Naive thymus-derived CD4-positive, alpha-beta T cell (primary cell): ENCODE measurements at places on chromosomes 13 and 19.

GRCh38 chr19:1453525-1454364 is 3.8 kb downstream of the APC2 start:
- H3K36me3 ChIP-seq, result no peaks in the 10 kb centered on the region
- H3K4me1 ChIP-seq, result peaks cover 8% of the 10 kb centered on the region
- peaks cover 49% of the 10 kb centered on the region for H3K27me3 ChIP-seq
- H3K27ac ChIP-seq, result no peak overlapping the region

DNA sequence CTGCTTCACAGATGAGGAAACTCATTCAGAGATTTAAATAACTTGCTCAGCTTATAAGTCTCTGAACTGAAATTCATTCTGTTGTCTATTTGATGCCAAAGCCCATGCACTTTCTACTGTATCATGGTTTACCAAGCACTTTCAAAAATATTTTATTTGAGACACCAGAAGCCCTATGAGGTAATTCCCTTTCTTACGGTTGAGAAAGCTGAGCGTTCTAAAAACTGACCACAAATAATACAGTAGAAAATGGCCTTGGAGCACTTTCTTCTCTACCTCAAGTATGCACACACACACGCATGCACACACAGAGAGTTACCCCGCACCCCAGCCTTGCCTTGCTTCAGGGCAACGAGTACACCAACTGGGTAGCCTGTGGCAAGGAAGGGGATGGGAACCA is 228.5 kb downstream of the RFC3 start:
- no peak overlapping the region for H3K27ac ChIP-seq
- no peak for DNase-seq

- peaks cover 8% of the 10 kb centered on the region for H3K36me3 ChIP-seq
- H3K4me3 ChIP-seq, result no peak overlapping the region
- no peak overlapping the region for H3K27ac ChIP-seq
- DNase-seq, result no peak
- H3K27me3 ChIP-seq, result no peaks in the 10 kb centered on the region
These were observed 22.9 kb downstream of the TLE2 start for GRCh38 chr19:3006075-3006767.

DNA sequence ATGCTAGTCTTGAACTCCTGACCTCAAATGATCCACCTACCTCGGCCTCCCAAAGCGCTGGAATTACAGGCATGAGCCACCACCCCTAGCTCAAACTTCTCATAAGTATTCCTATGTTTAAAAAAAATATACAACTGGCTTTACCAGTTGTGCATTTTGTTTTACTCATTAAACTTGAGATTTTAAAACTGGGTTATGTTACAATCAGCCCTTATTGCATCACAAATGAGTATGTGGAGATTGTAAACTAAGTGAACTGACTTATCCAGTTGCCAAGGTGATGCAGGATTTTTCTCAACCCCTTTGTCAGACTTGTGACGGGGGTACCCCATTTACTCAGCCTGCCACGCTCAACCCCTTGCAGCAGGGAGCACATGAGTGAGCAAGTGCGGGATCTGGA is 14.4 kb upstream of the GTF2F2 start:
- H3K4me3 ChIP-seq, result no peak overlapping the region
- no peak for DNase-seq
- H3K36me3 ChIP-seq, result no peaks in the 10 kb centered on the region
- H3K4me1 ChIP-seq, result no peaks in the 10 kb centered on the region

- peak overlapping the region; percentile 91 for H3K4me3 ChIP-seq
- H3K27ac ChIP-seq, result peak overlapping the region; percentile 91
- no peaks in the 10 kb centered on the region for H3K4me1 ChIP-seq
- peak; percentile 79 for DNase-seq
These were observed 37.9 kb upstream of the LSM14A start for GRCh38 chr19:34134190-34135053.

GRCh38 chr19:4636151-4636717 is 3.1 kb upstream of the TNFAIP8L1 start:
- peak; percentile 89 for DNase-seq
- peaks cover 27% of the 10 kb centered on the region for H3K4me1 ChIP-seq
- H3K27ac ChIP-seq, result peak overlapping the region; percentile 63
- no peaks in the 10 kb centered on the region for H3K27me3 ChIP-seq
- no peaks in the 10 kb centered on the region for H3K36me3 ChIP-seq
- peak overlapping the region; percentile 66 for H3K4me3 ChIP-seq

DNA sequence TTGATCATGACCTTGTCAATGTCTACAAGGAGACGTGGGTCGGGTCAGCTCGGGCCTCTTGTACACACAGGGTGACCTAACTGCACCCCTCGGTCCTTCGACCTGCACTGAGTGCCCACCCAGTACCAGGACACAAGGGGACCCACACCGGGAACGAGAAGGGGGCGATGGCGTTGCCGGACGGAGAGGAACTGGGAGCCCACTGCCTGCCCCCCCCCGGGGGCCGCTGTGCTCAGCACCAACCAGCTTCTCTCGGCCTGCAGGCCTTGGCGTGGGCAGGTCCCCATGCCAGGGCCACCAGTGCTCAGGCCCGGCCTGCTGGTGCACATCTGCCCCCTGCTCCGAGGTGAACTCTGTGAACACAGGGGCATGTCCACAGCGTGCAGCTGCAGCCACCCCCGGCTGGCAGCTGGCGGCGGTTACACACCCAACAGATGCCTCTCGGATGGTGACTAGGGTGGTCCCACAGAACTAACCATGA is 14.1 kb downstream of the CFD start:
- no peak for DNase-seq
- H3K27me3 ChIP-seq, result no peaks in the 10 kb centered on the region
- no peaks in the 10 kb centered on the region for H3K36me3 ChIP-seq
- no peak overlapping the region for H3K4me3 ChIP-seq
- peaks cover 8% of the 10 kb centered on the region for H3K4me1 ChIP-seq

DNA sequence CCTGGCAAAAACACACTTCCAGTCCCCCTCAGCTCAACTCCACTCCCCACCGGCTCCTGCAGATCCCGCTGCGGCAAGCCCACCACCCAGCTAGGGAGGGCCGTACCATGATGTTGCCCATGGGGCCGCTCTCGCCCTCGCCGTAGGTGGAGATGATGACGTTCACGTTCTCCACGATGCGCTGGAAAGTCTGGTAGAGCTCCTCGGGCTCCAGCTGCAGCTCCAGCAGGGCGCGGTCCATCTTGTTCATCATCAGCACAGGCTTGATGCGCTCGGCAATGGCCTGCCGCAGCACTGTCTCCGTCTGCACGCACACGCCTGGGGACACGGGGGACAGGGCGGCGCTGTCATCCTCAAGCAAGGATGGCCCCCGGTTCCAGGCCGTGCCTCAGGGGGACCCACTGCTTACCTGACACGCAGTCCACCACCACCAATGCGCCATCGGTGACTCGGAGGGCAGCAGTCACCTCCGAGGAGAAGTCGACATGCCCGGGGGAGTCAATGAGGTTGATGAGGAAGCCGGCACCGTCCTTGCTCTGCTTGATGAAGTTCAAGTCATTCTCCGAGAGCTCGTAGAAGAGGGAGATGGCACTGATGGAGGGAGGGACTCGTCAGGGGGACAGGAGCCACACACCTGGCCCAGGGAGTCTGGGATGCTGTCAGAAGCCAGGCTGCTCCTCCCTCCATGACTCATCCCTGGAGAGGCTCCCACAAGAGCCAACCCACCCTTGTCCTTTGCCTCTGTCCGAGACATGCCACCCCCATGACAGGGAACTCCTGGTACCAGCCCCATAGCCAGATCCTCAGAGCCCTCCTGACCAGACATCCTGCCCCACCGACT is 2.3 kb downstream of the EEF2 start:
- H3K27ac ChIP-seq, result peak overlapping the region; percentile 87
- peaks cover 41% of the 10 kb centered on the region for H3K36me3 ChIP-seq
- H3K4me3 ChIP-seq, result no peak overlapping the region
- DNase-seq, result no peak

DNA sequence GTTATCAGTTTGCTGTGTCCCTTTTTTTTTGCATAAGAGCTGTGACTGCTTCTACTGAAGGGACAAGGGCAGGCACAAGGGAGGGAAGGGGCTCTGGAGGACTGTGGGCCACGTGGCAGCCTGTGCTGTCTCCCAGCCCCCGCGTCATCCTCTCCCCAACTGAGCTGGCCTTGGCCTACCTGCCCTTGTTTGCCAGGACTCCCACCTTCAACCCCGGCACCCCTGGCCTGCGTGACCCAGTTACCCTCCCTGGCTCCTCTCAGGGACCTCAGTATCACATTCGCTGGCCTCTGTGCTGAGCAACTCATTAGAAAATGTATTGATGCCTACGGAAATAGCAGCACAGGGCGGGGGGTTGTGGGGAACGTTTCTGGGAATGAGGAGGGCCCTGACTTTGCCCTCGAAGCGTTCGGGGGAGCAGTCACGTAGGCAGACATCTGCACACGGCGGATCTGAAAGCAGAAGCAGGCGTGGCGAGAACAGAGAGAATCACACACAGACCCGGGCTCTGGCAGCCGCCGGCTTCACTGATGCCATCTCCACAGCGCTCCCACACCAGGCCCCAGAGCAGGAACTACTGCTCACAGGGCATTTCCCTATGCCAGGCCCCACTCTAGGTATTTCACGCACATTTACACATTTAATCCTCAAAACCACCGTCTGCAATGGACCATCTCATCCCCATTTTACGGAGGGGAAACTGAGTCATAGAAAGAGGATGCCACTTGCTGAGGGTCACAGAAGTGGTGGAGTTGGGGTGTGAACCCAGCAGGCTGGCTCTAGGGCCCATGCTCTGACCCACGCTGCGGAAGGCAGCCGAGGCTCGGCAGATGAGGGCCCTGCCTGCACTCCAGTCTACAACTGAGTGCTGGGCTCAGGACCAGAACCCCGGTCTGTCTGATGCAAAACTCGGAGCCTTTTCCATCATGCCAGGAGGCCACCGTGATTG is 5.7 kb upstream of the ATF5 start:
- DNase-seq, result no peak
- H3K4me1 ChIP-seq, result peaks cover 12% of the 10 kb centered on the region
- no peak overlapping the region for H3K27ac ChIP-seq
- H3K27me3 ChIP-seq, result no peaks in the 10 kb centered on the region
- H3K36me3 ChIP-seq, result no peaks in the 10 kb centered on the region
